ENCODE measurements at places on chromosomes 3 and 15.

GRCh38 chr3:158769549-158769948 is 32.3 kb upstream of the MFSD1 start:
- no peak for DNase-seq

DNA sequence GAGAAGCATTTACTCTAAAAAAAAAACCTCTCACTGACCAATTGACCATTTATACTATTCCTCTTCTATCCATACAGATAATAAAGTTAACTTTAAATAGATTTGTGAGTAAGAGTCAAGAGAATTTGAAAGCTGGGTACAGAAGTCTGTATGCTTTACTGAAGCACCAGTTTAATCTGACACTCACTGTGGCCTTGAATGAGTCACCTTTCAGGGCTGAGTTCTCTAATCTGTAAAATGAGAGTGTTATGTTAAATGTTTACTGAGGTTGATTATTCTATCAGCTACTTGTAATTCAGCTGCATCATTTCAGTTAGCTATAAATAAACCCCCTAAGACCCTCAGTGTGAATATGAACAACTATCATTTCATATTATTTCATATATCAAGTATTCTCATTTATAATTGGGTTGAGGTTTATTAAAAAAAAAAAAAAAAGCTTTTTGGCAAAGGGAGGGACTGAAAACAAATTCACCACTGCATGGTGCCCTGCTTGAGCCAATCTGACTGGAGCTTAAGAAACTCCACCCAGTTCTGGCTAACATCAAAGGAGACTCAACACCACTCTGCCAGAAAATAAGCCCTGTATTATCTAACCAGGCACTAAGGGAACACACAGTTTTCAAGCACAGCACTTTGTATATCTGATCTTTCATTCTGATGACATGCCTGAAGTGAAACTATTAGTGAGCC is 2.8 kb downstream of the MAP4 start:
- DNase-seq: no peak

DNA sequence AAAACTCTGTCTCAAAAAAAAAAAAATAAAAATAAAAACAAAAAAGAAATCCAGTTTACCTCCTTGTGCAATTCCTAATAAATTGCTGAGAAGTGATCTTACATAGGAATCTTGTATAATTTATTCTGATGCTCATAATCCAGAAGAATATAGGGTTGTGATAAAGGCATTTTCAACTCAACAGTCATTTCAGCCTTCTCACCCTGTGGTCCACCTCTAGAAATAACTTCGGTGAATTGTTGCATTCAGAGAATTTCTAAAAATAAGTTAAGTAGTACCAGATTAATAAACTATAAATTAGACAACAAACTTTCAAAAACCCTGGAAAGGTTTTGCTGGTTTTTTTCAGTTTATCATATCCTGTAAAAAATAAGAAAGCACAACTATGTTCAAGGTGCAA is 20.2 kb downstream of the RAF1 start:
- DNase-seq: no peak

- no peak for DNase-seq
These were observed 47.9 kb downstream of the CORO2B start for GRCh38 chr15:68626739-68627138.

DNA sequence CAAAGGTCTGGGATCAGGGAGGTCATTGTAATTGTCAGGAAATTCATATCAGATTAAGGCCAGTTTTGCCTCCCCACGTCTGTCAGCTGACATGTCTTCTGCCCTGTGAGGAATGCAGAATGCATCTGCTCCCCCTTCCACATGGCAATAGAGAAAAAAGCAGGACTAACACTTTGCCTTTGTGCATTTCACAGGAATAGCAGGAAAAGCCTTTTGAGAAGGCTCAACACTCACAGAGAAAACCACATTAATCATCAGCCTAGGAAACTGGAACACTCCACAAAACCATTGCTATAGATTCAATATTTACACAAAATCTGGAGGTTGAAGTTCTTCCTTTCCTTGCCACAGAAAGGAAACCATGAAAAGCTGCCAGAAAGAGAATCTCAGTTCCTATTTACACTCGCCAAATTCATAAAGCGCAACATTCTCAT is 165.2 kb upstream of the HES1 start:
- no peak for DNase-seq

DNA sequence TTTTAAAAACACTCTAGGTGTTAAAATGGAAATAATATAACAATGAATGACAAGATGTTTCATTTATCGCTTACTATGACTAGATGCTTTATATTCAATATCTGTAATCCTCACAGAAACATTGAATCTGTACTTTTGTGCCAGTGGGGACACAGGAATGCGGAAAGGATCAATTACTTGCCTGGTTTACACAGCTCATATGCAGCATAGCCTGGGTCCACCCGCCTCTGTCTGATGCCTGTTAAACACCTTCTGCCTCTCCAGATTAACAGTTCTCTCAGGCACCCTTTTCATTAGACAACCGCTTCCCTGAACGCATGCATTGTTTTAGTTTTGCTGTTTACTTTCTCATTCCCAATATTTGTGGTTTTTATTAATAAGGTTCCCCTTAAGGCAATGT is 12.9 kb upstream of the KCNAB1 start:
- no peak for DNase-seq

GRCh38 chr3:64039981-64040733 is 16.9 kb upstream of the PSMD6 start:
- no peak for DNase-seq

Data from activated T-helper 1 cell treated with anti-CD3 and anti-CD28 coated beads, Interleukin-2, amount 50 U/mL, for 16 hours (primary cell).